ENCODE measurements at places on chromosomes 5 and 9.
A peak's percentile ranks its signal among the peaks of the same experiment; 100 is the strongest.

DNA sequence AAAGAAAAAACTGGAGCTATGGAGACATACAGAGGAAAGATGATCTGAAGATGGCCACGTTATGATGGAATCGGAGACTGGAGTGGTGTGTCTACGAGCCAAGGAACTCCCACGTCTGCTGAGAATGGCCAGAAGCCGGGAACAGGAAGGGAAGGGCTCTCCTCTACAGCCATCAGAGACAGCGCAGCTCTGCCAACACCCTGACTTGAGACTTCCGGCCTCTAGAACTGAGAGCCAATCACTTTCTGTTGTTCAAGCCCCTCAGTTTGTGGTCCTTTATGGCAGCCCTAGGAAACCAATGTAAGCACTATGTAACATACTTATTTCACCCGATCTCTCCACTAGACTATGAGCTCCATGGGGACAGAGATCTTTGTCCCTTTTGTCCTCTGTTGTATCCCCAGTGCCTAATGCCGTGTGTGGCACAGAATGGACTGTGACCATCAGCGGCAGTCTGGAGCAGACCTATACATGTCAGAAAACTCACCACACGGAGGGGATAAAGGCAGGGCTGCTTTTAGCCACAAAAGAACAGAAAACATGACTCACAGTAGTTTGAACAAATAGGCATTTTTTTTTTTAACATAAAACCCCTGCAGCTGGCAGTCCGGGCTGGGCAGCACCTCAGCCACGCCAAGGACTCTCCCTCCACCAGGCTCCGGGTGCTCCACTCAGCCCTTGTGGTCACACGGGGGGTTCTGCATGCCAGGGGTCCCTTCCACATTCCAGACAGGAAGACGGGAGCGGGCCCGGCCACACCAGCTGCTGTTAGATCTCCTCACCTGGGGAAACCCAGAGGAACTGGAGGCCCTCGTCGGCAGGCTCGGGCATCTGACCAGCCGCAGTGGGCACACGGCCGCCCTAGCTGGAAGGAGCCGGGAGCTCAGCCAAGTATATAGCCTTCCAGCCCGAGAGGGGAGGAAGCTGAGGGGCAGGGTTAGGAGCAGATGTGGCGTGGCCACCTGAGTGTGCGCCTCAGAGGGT lies 16.1 kb upstream of the MXD3 start:
- H3K4me1 ChIP-seq = no peaks in the 10 kb centered on the region
- DNase-seq = no peak
- H3K27ac ChIP-seq = peak overlapping the region; percentile 29
- no peak overlapping the region for H3K4me3 ChIP-seq
- H3K27me3 ChIP-seq = no peaks in the 10 kb centered on the region
- H3K36me3 ChIP-seq = peaks cover 41% of the 10 kb centered on the region

DNA sequence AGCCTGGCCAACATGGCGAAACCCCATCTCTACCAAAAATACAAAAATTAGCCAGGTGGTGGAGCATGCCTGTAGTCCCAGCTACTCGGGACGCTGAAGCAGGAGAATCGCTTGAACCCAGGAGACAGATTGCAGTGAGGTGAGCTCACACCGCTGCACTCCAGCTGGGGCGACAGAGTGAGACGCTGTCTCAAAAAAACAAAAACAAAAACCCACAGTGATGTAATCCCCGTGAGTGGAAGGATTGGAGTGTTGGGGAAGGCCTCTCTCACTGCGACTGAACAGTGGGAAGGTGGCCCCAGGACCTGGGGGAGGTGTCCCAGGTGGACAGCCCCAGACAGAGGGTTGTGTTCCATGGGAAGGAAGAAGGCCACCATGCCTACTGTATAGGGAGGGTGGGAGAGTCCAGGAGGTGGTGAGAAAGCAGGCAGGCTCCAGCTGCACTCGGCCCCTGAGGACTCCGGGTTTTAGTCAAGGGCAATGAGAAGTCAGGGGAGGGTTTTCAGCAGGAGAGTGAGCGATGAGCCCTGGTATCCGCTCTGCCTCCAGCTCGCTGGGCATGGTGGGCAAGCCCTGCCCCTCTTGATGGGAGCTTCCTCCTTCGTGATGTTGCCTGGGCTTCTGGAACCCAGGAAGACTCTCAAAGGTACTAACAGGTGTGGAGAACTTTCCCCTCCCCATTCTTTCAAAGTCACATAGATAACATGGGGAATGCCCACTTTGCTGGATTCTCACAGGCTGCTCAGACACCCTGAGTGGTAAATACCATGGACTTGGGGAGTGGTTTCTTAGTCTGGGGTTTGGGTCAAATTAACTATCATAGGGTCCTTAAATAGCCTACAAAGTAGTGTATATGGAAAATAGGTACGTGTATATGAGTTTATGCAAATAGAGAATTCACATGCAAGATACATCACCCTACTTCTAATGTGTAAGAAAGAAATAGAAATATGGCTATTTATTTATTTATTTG lies 74.7 kb downstream of the PPARGC1B start:
- peak overlapping the region; percentile 80 for H3K27ac ChIP-seq
- H3K4me1 ChIP-seq = peaks cover 92% of the 10 kb centered on the region
- no peak overlapping the region for H3K4me3 ChIP-seq
- DNase-seq = no peak

- H3K27me3 ChIP-seq = no peaks in the 10 kb centered on the region
- H3K36me3 ChIP-seq = no peaks in the 10 kb centered on the region
Observed at GRCh38 chr5:93191035-93191817, 389.8 kb downstream of the NR2F1-AS1 start.

DNA sequence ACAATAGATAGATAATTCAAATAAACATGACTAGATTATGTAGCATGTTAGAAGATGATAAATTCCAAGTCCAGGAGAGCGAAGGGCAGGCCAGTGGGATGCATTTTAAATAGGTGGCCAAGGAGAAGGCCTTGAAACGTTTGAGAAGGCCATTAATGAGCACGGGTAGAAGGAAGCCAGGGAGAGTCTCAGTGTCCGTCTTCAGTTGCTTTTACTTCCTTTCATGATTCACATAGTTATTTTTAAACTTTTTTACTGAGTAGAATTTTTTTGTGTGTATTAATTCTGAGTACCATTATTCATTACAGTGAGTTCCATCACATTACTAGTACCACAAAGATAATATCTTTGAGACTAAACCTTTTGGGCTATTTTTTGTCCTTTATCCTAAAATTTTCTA lies 259.2 kb downstream of the ARRDC3 start:
- no peak for DNase-seq
- H3K4me1 ChIP-seq = peaks cover 89% of the 10 kb centered on the region
- H3K27me3 ChIP-seq = no peaks in the 10 kb centered on the region
- peak overlapping the region; percentile 13 for H3K27ac ChIP-seq

- H3K4me3 ChIP-seq = no peak overlapping the region
- H3K4me1 ChIP-seq = peaks cover 17% of the 10 kb centered on the region
- H3K27me3 ChIP-seq = no peaks in the 10 kb centered on the region
- no peaks in the 10 kb centered on the region for H3K36me3 ChIP-seq
- no peak for DNase-seq
- H3K27ac ChIP-seq = no peak overlapping the region
Observed at GRCh38 chr9:115167175-115167574, 49.2 kb upstream of the TNC start.

- no peaks in the 10 kb centered on the region for H3K27me3 ChIP-seq
- H3K27ac ChIP-seq = no peak overlapping the region
- no peaks in the 10 kb centered on the region for H3K36me3 ChIP-seq
- H3K4me3 ChIP-seq = no peak overlapping the region
- DNase-seq = no peak
Observed at GRCh38 chr5:33258553-33258952, 182.2 kb upstream of the TARS1 start.

- no peaks in the 10 kb centered on the region for H3K36me3 ChIP-seq
- no peak overlapping the region for H3K27ac ChIP-seq
- H3K4me1 ChIP-seq = no peaks in the 10 kb centered on the region
- H3K4me3 ChIP-seq = no peak overlapping the region
- DNase-seq = no peak
Observed at GRCh38 chr9:38213631-38214299, 144.7 kb upstream of the SHB start.

GRCh38 chr5:113091622-113092021 lies 115.0 kb downstream of the DCP2 start:
- H3K27me3 ChIP-seq = no peaks in the 10 kb centered on the region
- no peak overlapping the region for H3K27ac ChIP-seq
- H3K4me3 ChIP-seq = no peak overlapping the region
- H3K36me3 ChIP-seq = no peaks in the 10 kb centered on the region
- peaks cover 20% of the 10 kb centered on the region for H3K4me1 ChIP-seq

DNA sequence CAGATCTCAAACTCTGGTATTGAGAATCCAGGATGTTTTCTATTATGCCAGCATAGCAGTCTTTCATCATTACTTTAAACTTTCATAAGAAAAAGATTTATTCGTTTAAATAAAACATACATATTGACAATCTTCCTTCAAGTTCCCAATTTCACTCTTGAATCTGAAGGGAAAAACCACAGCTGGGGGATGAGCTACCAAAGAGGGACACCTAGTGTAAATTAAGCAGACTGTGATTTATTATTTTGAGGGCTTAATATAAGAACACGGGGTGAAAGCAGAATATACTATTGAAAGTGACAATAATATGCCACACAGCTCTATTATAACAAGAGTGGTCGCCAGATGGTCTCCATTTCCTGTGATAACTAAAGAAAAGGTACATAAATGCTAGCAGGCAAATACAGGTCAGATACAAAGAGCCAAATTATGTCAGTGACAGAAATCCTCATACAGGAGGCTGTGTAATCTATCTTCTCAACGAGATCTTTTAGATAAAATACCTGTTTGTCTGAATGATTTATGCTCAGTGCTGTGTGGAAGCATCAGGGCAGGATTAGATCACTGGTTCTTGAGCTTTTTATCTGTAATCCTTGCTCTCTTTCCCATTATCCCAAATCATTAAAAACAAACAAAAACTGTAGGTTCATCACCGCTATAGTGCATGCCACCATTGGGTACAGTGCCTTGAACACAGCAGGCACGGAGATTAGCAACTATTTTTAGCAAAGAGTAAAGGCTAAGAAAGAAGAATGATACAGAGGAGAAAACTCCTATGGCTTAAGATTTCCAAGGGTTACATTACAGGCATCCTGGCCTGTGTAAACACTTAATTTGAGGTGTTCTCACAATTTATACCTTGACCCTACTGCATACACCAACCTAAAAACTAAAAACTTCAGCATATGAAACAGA lies 116.6 kb downstream of the DROSHA start:
- H3K27me3 ChIP-seq = no peaks in the 10 kb centered on the region
- H3K27ac ChIP-seq = no peak overlapping the region
- H3K4me1 ChIP-seq = no peaks in the 10 kb centered on the region
- no peak for DNase-seq
- peaks cover 2% of the 10 kb centered on the region for H3K36me3 ChIP-seq

Data from sigmoid colon (tissue), 7 donors.